ENCODE measurements at places on chromosomes 5 and 9.

DNA sequence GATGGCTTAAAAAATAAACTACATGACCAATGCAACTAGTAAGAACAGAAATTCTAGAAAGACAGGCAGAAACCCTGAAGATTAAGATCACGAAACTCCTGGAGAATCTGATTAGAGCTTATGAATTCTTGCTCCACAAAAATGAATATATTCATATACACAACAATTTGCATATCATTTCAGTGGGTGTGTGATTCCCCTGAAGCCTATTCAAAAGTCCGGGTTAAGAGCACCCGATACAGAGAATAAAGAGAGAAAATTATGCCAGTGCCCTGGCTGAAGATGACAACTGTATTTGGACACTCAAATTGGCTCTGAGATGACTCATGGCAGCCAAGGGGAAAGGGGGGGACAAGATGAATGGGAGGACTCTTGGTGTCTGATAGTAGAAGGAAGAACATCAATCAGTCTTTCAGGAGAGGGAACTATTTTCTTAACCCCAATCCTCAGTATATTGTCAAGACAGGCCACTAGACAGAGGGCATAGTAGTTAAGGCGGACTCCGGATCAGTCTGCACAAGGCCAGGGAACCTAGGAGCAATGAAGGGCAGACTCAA is 6.0 kb downstream of the TMOD1 start:
- no peak for DNase-seq

DNA sequence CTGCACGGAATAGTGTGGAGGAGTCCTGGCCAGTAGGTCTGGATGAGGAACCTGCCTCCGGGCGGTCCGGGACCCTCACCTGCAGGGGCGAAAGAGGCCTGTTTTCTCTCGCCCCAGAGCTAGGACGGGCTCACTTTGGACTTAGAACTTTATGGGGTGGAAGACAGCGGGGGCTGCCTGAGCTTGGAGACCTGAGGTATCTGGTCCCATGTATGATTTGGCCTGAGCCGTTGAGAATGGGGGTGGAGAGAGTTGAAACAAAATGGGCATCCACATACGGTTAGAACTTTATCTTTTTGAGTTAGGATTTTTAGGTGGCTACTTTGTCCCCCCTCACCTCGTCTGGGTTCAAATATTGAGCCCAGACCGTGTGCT is 681 bp upstream of the ETF1 start:
- no peak for DNase-seq

DNA sequence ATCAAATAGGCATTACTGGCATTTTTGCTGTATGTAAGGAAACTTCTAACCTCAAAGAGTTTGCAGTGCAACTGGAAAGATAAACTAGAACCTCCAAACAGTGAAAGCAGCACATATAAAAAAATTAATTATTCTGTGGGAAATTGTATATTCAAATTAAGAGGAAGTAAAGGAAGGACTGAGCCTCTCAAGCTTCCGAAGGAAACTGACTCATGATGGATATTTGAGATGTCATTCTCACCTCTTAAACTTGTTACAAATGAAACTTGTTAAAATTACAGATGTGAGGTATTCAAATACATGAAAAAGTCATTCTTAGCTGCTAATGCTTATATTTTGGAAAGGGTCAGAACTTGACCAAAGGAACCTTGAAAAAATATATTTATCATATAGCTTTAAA is 538.7 kb downstream of the PDE4D start:
- DNase-seq = no peak

DNA sequence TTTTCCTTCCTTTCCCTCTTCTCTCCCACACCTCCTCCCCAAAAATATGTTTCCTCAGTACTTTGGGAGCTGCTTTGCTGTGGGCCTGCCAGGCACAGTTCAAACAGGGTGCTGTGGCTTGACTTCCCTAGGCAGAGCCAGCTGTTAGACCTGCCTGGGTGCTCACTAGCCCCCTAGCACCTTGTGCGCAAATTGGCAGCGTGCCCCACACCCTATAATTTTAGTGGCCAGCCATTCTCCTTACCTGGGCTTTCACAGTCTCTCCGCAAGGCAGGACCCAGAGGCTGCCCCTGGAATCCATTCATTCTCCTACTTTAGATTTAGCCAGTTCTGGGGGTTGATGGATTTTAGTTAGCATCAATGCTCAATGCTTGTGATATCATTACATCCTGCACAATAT is 72.3 kb downstream of the ANGPTL2 start:
- no peak for DNase-seq

DNA sequence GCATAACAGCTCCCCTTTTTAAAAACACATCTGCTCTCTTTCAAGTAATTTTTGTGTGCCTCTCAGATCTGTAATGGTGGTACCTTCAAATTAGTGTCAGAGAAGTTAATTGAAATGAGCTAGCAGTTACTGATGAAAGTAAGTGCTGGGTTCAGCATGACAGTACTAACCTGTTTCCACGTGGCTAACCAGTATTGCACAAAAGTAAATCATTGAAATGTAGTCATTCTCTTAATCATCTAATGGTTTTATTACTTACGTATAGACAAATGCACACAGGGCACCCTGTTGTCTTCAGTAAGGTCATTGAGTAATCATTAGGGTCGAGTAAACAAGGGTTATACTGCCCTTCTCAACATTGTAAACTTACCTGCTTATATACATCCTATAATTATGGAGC is 157.8 kb upstream of the PRR16 start:
- DNase-seq = no peak

DNA sequence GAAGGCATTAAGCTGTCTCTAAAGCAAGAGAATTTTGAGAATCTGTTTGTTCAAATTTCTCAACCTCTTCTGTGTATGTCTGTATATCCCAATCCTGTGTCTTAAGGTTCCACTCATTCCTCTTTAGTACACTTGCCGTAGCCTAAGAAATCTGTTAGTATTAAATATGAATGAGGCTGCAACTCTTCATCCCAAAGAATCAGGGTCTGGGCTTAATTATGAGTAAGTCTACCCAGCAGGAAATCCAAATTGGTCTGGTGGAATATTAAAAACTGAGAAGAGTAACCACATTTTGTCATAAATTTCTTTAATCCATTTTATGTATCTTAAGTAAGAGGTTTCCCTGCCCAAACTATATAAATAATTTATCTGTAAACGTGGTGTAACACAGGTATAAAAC is 1171.2 kb downstream of the CDH12 start:
- DNase-seq = no peak

GRCh38 chr5:52119768-52120167 is 667.9 kb upstream of the ITGA1 start:
- no peak for DNase-seq

DNA sequence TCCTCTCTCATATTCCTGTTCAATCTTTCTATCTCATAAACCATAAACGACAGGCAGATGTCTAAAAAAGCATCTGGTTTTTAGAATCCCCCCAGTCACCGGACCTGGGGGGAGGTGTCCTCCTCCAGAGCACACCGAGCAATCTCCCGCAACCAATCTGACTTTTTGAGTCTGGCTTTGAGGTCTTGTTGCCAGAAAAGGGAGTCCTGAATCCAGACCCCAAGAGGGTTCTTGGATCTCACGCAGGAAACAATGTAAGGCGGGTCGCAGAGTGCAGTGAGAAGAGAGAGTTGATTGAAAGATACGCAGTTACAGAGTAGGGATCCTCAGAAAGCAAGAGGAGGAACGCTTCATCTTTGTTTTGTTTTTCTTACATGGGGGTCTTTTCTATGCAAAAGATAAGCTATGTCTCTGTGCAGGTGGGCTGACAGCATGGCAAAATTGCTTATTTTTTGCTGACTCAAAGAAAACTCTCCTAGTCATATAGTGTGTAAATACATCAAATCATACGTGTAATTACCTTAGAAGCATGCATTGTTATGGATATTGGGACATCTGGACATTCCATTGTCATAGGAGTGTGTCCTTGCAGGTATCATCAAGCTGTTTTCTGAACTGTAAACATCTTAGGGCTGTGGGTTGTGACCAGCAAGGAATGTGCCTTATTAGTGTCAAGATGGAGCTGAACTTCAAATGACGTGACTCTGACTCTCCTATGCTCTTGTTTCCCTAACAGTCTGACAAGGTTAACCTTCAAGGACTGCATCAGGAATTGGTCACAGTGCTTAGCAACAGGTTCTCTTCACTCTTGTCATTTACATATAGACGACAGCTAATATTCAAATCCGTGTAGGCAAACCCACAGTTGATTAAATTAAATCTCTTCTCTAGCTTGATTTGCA is 159.3 kb upstream of the DAPK1 start:
- DNase-seq = no peak

- DNase-seq = no peak
Observed at GRCh38 chr5:154220625-154221024, 30.1 kb downstream of the GALNT10 start.

DNA sequence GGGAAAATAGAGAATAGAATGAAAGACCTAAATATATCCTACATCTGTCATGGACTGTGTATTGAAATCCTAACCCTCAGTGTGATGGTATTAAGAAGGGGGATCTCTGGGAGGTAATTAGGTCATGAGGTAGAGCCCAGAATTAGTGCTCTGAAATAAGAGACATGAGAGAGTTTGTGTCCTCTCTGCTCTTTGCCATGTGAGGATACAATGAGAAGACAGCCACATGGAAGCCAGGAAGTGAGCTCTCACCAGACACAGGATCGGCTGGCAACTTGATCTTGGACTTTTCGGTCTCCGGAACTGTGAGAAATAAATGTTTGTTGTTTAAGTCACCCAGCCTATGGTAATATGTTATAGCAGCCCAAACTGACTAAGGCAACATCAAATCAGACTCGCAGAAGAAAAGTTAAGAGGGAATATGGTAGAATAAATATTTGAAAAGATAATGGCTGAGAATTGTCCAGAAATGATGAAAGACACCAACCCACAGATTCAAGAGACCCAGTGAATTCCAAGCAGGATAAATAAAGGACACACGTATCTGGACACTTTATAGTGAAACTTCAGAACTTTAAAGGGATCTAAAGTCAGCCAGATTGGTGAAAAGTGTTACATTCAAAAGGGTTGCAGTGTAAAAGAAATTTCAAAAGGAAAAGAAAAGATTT is 12.7 kb upstream of the SLC36A1 start:
- DNase-seq = no peak

- DNase-seq = no peak
Observed at GRCh38 chr9:69175486-69175885, 1.4 kb downstream of the TJP2 start.

- no peak for DNase-seq
Observed at GRCh38 chr9:73023025-73023541, 70.2 kb upstream of the ALDH1A1 start.

GRCh38 chr9:117278471-117279035 is 136.3 kb downstream of the ASTN2 start:
- no peak for DNase-seq

GRCh38 chr5:137822158-137822764 is 45.4 kb upstream of the MYOT start:
- DNase-seq = no peak

DNA sequence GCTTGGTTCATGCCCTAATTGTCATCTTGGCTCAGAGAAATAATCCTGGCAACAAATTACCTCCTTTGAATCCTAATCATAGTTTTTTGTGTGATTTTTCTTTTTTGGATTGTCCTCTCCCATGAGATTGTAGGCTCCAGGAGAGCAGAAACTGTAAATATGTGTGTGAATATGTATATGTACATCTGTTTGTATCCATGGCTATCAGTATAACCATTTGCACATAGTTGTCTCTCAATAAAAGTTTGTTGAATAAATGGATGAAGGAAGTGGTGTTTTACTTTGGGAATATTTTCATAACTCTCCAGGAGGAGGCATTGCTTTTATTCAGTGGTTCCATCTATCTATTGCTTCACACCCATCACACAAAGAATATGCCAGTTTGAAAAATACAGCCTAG is 20.1 kb downstream of the ZSWIM6 start:
- no peak for DNase-seq

DNA sequence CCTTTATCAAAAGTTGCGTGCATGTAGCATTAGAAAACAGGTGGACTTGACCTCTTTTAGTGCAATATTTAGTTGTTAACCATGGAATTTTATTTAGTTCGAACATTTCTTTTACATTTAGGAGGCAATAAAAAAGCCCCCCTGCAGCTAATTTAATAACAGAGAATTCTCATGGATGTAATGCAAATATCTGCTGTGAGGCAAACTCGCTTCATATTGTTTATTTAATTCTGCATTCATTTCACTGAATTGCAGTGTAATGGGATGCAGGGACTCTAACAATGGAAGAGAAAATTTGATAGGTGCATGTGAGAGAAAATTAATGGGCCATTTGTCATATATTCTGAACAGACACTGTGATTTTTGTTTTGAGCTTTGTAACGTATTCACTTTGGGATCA is 205.1 kb upstream of the CHD1 start:
- no peak for DNase-seq

- no peak for DNase-seq
Observed at GRCh38 chr5:33315189-33315588, 125.6 kb upstream of the TARS1 start.

DNA sequence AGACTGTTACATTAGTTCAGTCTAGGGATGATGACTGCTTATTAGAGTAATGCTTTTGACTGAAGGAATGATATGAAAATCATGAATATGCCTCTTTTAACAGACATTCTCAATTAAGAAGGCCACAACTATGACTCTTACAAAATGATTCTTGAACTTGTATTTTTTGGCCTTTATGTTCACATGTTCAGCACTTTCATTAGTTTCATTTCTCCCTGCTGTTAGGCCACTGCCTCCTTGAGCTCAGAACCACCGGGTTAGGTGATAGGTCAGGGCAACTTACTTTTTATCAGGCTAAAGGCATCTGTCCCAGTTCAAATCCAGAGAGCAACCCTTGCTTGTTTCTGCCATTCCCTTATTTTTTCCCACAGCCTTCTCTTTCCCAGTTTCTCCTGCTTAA is 235.2 kb upstream of the ELL2 start:
- no peak for DNase-seq

GRCh38 chr9:5628183-5628529 is 751 bp upstream of the RIC1 start:
- DNase-seq = peak; percentile 70

DNA sequence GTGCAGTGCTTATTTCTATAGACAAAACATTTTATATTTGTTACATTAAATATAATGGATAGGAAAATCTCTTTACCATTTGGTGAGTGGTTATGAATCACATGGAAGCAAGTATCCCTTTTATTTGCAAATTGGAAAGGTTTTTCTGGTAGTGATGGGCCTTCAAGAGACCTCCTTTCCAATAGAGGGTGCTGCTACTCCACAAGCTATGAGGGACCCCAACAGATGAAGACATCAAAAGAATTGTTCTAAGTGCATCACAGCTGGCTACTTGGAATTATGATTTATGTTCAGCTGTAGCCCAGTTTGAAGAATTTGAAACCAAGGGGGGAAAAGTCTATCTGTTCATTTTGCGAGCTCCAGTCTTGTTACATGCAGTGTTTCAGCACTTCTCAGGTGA is 493.7 kb upstream of the SGCD start:
- DNase-seq = no peak

DNA sequence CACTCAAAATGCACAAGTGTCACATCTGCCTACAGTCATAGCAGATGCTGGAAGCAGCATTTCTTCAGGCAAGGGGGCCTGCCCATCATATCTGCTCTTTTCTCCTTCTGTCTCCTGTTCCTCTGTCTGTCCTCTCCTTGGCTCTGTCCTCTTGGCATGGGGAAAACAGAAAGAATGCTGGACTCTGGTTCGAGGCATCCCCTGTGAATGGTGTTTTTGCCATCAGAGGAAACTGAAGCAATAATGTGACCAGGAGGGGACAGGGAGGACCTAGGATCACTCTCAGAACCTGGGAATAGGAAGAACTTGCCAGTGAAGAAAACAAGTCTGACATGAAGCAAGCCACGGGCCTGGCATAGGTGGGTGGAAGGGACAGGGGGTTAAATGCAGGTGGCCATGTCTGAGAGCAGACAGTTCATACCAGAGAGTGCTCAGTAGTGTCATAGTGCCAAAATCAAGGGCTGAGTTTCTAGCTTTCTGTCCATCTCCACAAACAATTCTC is 35.3 kb downstream of the AQP7 start:
- no peak for DNase-seq
